ENCODE measurements at places on chromosomes 2 and 18.
A peak's percentile ranks its signal among the peaks of the same experiment; 100 is the strongest.

GRCh38 chr2:26986576-26986975 lies 16.1 kb downstream of the MAPRE3 start:
- no peak for DNase-seq

DNA sequence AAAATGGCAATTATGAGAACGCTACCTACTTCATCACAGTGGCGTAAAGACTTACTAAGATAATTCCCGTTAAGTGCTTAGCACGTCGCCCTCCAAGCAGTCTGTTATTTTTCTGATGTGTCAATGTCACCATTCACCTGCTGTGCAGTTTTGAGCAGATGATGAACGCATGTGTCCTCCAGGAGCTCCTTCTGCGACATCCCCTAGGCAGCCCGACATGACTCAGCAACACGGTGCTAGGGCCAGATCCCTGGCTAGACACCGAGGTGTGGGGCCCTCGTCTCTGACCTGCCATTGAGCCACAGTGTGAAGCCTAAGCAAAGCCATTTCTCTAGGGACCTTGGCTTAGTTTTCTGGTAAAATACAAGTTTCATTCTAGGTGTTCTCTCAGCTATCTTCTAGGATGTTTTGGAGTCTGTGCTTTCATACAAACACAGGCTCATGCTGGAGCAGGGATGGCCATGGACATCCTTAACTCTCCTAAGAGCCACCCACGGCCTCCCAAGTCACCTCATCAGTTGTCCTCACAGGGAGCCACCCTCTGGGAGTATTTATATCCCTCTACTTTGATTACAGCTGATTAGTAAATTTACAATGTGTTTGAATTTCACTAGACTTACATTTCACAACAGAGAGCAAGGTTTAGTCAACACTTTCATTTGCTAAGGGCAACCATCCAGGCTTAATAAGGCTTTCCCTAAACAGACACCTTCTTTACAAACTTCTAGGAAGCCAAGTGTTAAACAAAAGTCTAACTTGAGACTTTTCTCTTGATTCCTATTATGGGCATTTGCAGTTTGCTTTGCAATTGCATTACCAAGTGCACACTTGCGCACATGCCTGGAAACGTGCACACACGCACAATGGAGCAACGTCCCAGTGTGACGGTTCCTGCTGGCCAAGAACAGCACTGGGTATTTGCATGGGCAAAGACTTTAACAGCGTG lies 376.8 kb upstream of the ID2 start:
- DNase-seq: no peak

DNA sequence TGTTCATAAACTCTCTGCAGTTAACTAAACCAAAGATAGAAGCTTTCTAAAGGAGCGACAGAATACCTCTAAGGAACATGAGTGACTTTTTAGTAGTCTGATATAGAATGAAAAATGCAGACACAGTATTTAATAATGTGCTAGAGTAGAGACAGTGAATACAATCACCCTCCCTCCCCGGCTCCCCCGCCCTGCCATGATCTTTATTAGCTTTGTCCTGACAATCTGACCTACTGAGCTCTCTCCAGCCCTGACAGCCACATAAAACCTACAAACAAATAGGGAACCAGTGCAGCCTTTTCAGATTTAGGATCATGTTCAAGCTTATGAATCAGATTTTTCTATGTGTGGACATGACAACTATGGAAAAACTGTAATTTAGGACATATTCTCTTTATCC lies 777.6 kb upstream of the FANCL start:
- no peak for DNase-seq

- DNase-seq: no peak
These were observed 19.7 kb upstream of the ARHGAP25 start for GRCh38 chr2:68714866-68715265.

GRCh38 chr18:51361130-51361860 lies 163.8 kb upstream of the MEX3C start:
- no peak for DNase-seq

DNA sequence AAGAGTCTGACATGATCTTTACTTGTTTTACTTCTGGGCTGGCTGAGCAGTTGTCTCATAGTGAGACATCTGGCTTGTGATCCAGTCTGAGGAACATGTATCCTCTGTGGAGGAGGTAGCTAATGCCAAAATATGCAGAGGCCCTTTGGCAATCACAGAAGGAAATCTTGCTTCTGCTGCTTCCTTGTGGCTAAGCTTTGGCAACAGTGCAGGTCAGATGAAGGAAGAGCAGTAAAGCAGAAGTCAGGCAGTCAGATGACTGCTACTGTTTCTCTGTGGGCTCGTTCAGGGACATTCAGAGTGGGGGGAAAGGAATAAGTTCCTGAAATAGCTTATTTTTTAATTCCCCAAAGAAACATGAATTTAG lies 22.3 kb downstream of the DOK1 start:
- no peak for DNase-seq

DNA sequence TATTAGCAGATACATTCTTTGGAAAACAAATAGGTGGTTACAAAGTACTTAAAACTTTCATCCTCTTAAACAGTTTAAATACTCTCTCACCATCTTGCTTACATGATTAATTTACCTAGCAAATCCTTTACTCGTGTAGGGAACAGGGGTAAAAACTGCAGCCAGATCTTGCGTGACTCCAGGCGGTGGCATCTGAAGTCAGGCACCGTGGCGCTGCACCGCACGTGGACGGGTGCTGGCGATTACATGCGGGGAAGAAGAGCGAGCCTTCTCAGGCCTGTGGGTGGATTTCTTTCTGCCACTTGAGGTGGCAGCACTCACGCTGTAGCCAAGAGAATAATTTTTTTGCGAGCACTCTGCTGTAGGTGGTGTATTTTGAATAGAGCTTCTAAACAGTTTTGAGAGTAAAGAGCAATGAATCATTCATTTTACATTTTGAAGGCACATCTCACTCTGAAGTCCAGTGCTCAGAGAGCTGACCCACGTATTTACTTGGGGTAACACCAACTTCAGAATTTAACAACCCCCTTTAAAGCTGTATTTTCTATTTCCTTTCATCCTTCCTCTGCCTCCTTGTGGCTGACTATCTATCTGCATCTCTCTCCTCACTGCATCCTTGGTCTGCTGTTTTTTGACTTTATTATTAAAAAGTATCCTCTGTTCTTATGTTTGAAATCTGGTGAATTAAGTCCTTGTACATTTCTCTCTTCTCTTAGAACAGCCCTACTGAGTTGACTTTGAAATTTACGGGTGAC lies 68.9 kb downstream of the EPAS1 start:
- DNase-seq: no peak

GRCh38 chr2:109421101-109421500 lies 192.7 kb downstream of the SEPTIN10 start:
- no peak for DNase-seq

GRCh38 chr2:166314022-166314759 lies 61.6 kb downstream of the SCN9A start:
- no peak for DNase-seq

GRCh38 chr2:43041661-43042360 lies 184.6 kb downstream of the ZFP36L2 start:
- DNase-seq: no peak

DNA sequence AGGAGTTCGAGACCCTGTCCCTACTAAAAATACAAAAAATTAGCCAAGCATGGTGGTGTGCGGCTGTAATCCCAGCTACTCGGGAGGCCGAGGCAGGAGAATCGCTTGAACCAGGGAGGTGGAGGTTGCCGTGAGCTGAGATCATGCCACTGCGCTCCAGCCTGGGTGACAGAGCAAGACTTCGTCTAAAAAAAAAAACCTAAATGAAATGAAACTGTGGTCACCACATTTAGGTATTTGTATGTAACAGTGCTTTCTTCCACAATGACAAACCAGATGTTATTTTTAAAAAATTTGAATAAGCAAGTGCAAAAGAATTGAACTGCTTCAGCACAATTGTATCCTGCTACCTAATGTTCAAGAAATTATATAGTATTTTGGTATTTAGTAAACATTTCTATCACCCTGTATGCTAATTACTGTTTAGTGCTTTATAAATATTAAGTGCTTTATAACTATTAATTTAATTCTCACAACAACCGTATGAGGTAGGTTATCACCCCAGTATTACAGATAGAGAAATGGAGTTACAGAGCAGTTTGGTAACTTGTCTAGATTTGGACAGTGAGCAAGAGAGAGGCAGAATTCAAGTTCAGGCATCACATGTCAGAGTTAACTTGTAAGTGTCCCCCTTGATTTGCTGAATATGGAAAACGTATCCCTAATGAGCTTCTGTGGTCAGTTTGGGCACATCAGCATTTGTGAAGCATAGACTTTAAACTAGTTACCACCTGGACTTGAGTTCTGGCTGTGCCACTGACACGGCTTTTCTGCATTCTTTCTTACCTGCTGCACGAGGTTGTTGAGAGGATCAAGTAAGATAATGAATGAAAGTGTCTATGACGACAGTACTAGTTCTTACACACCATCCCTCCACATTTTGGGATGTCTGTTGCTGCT lies 14.4 kb downstream of the PHLPP1 start:
- no peak for DNase-seq

DNA sequence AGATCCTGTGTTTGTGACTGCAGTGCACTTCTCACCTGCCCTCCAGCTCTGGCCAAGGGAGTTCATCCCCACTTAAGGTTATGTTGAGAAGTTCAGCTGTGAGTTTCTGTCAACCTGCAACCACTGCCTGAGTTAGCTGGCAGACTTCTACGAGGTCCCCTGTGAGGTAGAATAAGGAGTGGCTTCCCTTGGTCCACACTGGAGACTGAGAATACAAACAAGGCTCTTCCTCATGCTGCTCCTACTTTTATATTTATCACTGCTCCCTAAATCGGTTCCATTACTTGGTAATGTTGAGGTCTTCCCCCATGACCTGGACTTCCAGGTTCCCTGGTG lies 353.2 kb upstream of the CWC22 start:
- DNase-seq: no peak

DNA sequence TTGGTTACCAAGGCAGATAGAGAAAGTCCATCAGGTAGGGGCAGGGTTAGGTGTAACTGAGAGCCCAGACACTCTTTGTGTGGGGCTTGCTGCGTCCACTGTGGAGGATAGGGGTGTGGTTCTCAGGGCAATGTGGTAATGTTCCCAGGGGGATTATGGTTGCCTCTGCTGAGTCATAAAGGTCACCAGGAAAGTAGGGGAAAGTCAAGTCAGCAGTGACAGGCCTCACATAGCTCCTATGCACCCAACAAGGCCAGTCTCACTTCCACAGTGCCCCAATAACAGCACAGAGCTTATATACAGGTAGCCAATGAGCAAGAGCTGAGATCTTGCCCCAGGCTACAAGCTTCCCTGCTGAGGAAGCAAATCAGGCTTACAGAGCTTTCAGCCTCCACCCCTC lies 1438.0 kb upstream of the ZEB2 start:
- DNase-seq: no peak

DNA sequence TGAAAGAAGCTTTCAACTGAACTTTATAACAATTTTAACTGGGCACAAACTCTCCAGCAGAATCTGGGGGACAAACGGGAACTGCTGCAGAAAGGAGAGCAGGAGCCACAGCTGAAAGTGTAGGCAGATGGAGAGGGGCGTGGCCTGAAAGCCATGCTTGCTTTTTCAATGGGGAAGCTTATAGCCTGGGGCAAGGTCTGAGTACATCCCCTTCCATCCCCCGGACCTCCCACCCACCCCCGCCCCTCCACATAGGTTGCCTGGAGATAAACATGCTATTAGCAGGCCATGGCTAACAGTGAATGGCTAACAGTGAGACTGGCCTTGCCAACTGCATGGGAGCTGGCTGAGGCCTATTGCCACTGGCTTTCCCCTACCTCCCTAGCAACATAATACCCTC lies 317.9 kb upstream of the TANK start:
- DNase-seq: no peak

DNA sequence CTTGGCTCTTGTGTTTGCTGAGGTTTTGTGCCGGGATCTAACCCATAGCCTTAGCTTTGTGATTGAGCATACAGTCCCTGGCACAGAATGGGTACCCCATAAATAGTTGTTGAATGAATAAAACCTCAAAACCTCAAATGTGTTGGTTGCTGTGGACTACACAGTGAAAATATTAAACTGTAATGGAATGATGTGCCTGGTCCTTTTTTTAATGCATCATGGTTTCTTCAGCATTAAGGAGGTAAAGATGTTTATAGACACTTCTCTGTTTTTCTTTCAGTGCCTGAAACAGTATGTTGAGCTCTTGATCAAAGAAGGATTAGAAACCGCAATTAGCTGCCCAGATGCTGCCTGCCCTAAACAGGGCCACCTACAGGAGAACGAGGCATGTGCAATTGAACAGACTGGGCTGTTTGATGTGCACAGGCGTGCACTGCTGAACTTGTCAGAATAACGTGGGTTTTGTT lies 97.0 kb downstream of the RNF144A start:
- peak; percentile 41 for DNase-seq
